ENCODE measurements at places on chromosomes 1 and 21.
A peak's percentile ranks its signal among the peaks of the same experiment; 100 is the strongest.

GRCh38 chr1:7643530-7643929 is 127.6 kb upstream of the VAMP3 start:
- no peak for DNase-seq

GRCh38 chr1:68812333-68812732 is 315.5 kb upstream of the DEPDC1 start:
- DNase-seq: no peak

- no peak for DNase-seq
Observed at GRCh38 chr1:4485878-4486277, 168.5 kb upstream of the AJAP1 start.

GRCh38 chr1:43349594-43350306 is 9.0 kb upstream of the CDC20 start:
- no peak for DNase-seq

DNA sequence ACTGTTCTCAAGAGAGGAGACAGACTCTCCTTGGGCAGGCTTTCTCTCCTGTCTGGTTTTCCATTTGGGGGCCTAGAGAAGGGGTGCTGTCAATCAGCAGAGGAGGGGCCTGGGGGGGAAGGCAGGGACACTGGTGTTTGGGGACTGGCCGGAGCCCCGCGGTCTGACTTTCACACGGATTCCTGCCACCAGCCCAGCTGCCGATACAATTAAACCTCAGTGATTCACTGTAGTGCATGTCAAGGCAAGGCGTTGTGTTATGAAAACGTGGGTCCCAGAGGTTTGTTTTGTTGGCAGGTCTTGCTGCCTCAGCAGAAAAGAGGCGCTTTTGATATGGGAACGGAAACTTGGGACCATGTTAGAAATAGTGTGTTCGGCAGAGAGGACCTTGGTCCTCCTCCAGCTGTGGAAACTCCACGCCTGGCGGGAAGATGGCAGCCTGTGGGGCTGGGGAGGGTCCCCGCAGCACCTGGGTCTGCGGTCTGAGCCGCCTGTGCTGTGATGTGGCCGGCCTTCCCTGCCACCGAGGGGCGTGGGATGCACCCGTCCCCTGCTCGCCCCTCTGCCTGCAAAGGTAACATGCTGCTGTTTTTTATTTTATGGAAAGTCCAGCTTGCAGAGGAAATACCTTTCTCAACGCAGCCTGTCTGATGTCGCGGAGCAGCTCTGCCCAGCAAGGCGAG is 47.6 kb downstream of the SPSB1 start:
- no peak for DNase-seq

DNA sequence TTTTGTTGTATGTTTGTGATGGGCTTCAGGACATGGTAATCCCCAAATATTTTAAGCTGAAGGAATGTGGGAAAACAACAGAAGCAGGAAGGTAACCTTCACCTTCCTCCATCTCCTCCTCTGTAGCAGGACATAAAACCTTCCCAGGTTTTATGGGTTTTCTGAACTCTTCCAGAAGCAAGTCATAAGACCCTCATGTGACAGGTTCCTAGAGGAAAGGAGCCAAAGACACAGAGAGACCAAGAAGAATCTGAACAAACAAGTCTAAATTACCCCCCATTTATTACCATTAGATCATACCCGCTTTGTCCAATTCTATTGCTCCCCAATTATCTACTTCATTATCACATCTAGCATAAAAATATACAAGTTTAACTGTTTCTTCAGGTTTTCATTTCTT is 28.8 kb downstream of the SCMH1 start:
- DNase-seq: no peak

GRCh38 chr21:44889625-44890337 is 16.3 kb upstream of the PTTG1IP start:
- DNase-seq: no peak

DNA sequence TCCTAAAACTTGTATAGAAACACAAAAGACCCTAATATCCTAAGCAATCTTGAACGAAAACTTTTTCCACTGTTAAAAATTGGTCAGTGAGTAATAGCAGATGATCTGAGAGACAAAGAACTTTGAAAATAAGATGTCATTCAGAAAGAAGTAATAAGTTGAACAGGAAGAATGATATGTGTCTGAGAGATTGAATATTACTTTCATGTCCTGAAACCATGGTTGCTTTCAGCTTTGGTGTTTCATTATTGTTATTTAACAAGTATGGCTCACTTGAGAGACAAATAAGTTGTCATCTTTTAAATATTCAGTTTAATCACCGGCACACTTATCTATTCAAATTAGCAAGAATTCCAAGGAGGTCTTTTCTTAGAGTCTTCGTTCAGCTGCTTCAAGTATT is 11.4 kb downstream of the PRKACB start:
- no peak for DNase-seq

- peak; percentile 6 for DNase-seq
Observed at GRCh38 chr1:228013935-228014930, 7.4 kb downstream of the WNT3A start.

DNA sequence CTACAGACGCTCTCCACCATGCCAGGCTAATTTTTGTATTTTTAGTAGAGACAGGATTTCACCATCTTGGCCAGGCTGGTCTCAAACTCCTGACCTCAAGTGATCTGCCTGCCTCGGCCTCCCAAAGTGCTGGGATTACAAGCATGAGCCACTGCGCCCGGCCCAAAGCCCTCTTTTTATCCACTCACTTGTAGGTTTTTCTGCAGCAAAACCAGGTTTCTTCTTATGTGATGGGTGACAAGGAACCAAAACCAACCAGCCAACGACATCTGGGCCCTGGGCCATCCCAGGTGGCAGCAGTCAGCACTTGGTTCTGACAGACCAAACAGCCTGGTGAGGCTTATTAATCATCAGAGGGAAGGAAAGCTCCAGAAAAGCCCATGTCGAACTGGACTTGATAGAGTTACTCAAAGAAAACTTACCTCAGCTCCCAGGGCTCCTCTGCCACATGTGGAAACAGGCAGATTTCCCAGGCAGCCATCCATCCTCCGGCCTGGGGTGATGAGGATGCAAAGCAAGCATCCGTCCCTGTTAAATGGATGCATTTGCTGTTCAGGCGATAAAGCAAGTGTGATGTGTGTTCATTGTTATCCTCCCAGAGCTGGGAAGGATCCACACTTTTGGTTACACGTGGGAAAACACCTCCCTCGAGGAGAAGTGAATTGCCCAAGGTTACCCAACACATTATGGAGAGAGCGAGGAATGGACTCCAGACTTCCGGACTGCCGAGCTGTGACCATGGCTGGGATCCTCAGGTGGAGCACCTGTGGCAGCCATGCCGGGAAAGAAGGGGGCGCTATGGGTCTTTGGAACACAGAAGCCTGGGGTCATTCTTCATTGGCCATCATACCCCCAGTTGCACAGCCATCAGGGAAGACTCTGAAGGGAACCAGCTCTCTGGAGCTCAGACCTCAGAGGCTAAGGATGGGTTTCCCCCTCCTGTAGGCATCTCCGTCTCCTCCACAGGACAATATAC is 118.8 kb downstream of the HUNK start:
- DNase-seq: no peak

DNA sequence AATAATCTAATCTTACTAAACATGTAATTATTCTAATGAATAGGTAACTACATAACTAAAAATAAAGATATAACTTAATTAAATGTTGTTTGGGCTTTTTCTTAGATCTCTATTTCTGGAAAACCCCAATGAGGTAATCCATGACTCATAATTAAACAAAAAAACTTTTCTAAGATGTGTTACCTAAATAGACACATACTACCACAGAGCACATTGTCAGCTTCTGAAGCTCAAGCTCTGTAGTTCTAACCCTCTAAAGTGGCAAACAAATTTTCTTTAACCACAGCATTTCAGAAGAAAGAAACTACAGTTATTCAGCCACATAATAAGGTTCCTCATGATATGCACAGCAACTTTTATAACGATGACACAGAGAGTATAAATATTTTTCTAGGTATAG is 4.2 kb downstream of the OR6K3 start:
- DNase-seq: no peak

DNA sequence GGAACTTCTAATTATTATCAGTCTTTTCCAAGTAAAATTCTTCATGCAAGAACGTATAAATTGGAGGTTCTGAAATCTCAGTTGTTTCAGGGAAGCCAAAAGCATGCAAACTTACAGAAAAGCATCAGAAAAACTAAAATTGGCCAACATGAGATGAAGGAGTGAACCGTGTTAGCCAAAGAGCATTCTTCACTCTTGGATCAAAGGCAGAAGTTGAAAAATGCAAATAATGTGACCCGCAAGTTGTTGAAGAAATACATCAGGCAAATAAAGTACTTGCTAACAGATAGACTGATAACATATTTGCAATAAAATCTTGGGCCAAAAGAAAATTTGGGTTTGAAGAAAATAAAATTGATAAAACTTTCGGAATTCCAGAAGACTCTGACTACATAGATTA is 29.6 kb downstream of the DIPK1A start:
- DNase-seq: no peak

GRCh38 chr1:2042830-2043773 is 7.1 kb upstream of the PRKCZ start:
- no peak for DNase-seq

DNA sequence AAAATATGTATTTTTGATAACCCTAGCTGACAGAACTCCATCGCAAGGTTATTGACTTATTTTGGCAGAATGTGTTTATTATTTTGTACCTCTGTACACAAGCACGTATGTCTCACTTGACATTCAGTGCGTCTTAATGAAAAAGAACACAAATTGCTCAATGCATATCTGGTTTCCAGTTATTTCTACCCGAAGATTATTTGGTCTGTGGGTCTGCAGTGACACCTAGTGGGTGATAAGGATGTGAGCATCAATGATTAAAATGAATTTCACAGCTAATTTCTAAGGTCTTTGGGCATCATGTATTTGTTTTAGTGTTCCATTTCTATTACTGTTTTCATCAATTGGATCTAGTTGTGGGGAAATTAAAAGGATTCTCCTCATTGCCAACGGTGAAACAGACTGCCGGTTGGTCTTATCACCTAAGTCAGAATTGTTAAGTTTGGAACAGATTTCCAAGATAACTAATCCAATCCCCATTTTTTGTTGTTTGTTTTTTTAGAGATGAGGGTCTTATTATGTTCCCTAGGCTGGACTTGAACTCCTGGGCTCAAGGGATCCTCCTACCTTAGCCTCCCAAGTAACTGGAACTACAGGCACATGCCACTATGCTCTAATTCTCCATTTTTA is 13.9 kb downstream of the DDX20 start:
- peak; percentile 86 for DNase-seq

- DNase-seq: no peak
Observed at GRCh38 chr1:110717179-110717578, 42.4 kb upstream of the KCNA3 start.

DNA sequence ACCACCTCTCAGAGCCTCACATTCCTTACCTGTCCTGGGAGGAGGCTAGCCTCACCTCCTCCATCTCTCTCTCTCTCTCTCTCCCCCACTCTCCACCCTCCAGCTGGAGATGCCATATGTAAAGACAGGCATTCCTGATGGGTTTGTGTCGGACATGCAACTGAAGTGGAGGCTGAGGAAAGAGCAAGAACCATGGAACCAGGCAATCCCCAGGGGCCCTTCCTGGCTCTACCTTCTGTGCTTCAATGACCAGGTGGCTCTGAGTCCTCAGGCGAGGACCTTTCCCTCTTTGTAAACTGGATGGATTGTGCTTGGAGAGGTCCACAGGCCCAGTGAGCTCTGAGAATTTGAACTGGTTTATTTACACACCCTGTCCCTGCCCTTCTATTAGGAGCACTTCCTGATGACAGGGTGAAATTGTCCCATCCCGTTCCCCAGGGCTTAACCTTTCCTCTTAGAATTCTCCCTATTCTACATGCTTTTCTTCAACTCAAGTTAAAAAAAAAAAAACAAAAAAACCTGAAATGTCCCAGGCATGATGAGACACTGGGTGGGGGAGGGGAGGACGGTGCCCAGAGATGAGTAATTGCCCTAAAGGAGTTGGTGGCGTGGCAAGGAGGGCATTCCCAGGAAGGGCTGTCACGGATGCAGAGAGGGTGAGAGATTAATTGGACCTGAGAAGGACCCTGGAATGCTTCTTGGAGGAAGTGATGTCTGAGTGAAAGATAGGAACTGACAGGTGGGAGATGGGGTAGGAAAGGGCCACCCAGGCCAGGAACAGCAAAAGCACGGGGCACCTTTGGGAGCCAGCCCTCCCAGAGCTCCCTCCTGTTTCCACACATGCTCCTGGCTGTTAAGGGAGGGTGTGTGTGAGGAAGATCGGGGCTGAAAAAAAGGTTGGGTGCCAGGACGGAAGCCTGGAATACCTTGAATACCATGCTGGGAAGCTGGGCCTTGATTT is 50.2 kb upstream of the WASF2 start:
- no peak for DNase-seq

GRCh38 chr1:197471248-197471985 is 203.4 kb downstream of the CRB1 start:
- no peak for DNase-seq

DNA sequence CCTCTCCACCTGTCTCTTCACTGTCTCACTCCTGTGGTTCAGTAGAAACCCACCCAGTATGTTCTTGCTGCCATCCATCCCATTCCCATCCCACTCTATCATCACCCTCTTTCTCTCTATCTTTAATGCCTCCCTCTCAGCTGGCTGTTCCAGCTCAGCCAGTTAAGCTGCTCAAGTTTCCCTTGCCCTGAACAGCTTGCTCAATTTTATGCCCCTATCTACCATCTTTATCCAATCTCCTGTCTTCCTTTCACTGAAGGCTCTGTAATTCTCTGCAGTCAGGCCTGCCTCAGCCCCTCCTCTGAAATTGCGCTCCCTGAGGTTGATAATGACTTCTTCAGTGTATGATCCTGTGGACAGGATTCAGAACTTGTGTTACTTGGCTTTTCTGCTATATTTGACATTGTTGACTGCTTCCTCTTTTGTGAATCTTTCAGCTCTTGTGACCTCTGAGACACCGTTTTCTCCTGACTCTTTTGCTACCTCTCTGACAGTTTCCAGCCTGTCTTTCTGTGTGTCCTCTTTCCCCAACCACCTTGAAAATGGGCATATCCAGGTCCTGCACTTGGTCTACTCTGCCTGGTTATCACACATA is 13.9 kb upstream of the BCAR3 start:
- DNase-seq: no peak

DNA sequence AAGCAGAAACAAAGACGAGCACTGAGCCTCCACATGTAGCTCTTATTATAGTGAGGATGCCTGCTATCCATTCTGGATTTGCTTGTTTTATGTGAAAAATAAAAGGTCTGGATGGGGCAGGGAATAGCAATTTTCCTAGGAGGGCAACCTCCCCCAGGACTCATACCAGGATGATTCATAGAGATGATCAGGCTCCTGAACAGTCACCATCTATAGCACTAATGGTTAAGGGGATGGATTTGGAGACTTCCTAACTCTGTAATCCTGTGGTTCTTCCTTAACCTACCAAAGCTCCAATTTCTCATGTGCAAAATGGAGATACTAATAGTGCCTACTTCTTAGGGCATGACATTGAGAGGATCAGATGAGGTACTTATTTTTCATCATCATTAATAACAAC is 34.5 kb upstream of the CD58 start:
- no peak for DNase-seq

- peak; percentile 16 for DNase-seq
Observed at GRCh38 chr1:76433526-76433925, 359.0 kb downstream of the ST6GALNAC3 start.

- no peak for DNase-seq
Observed at GRCh38 chr1:243443557-243443956, 187.7 kb downstream of the SDCCAG8 start.

GRCh38 chr21:32340863-32341848 is 42.5 kb downstream of the MRAP start:
- DNase-seq: no peak

Data from hematopoietic multipotent progenitor cell treated with erythropoietin and hydrocortisone succinate and interleukin-3 and kit ligand, for 8 days (in vitro differentiated cells).